ENCODE measurements at places on chromosomes 1 and 21.

- peak; percentile 80 for DNase-seq
Observed at GRCh38 chr1:91851130-91852010, 34.6 kb downstream of the TGFBR3 start.

DNA sequence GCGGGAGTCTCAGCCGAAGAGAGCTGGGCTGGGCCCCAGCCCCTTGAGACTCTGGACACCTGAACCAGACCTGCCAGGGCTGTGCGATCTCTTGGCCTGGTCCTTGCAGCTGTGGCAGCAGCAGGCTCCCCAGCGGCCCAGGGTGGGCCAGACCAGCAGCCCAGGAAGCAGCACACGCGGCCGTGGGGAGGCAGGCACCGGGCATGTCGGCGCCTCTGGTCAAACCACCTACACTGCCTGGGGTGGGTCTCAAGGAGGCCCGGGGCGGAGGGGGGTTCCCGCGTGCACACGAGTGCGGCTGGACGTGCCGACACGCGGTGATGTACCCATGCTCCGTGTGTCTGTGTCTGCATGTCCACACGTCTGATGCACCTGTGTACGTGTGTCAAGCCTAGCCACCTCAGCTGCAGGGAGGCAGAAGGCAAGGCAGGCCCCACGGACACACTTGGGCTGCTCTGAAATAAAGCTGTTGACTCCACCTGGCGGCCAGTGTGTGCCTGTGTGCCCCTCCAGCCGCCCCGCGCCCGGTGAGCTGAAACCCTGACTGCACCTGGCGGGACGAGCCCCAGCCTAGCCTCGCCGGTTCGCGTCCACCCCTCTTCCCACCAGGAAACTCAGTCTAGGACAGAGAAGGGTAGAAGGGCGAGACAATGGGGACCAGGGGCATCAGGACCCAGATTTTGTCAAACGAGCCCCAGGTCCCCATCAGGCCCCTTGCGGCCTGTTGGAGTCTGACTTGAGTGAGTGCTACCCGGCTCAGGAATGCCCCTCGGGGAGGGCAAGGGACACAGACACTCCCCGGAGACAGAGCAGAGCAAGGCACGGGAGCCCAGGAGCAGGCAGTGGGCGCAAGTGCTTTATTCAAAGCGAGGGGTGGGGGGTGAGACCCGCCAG is 11.6 kb downstream of the SCNN1D start:
- DNase-seq, result peak; percentile 58

GRCh38 chr1:111705841-111706240 is 33.4 kb downstream of the INKA2 start:
- DNase-seq, result no peak

DNA sequence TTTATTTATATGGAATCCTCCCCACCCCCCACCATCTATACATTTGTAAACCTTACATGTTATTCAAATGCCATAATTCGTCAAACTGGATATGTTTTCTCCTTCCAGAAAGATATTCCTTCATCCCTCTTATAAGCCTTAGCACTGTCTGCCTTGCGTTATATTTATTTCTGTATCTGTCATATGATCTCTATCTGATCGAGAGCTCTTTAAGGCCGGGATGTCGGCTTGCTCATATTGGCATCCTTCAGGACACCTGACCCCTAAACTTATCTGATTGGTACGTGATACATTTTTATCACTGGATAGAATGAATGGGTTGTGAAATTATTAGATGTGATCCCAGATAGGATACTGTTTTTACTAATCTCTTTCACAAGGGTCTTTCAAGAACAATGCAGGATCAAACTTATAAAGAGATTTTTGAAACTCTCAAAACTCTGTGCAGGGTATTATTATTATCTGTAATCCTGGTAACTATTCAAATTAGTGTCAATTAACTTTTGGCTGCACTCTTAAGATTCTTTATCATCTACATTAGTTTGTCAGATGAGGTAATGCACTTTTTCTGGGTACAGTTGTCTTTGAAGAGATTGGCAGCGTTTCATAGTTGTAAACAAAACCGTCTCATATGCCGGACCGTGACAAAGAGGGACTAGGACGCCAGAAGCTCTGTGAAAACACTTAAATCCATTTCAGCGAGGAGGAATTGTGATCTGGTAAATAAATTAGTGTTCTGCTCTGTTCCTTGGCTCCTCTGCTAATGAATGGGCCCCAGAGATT is 152.0 kb downstream of the KIF26B start:
- no peak for DNase-seq

- DNase-seq, result peak; percentile 90
Observed at GRCh38 chr1:227429447-227430359, 111.4 kb upstream of the CDC42BPA start.

DNA sequence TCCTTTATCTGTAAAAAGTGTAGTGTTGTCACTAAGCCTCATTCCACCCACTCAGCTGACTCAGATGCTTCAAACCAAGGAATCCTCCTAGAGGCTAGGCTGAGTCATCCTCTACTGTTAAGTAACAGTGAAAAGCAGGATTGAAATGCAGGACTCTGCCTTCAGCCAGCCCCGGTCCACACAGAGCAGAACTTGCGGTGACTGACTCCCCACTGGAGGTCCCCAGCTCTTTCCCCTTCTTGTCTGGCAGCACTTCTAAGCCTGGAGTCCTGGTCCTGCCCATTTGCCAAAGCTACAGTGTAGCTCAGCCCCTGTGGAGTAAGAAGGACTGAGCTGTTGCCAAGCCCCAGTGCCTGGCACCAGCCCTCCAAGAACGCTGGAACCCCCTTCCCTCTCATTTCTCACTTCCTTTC is 1.7 kb downstream of the RAB7B start:
- peak; percentile 95 for DNase-seq

- peak; percentile 68 for DNase-seq
Observed at GRCh38 chr1:94980582-94981574, 54.0 kb upstream of the CNN3 start.

DNA sequence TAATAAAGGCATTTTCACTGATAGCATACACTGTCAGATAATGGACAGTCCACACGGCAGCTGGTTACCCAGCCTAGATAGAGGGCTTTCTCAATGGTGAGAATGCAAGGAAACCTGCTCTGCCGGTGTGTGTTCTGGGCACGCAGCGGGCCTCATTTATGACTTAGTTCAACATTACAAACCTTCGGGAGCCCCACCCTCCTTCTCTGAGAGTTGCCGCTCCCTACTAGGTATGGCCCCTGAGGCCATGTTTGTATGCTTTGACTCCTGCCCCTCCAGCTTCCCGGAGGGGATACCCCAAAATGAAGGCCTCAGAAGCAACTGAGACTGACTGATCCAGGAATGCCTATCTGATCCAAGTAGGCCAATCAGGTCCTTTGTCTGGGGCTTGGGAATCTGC is 17.2 kb upstream of the FABP3 start:
- DNase-seq, result no peak

DNA sequence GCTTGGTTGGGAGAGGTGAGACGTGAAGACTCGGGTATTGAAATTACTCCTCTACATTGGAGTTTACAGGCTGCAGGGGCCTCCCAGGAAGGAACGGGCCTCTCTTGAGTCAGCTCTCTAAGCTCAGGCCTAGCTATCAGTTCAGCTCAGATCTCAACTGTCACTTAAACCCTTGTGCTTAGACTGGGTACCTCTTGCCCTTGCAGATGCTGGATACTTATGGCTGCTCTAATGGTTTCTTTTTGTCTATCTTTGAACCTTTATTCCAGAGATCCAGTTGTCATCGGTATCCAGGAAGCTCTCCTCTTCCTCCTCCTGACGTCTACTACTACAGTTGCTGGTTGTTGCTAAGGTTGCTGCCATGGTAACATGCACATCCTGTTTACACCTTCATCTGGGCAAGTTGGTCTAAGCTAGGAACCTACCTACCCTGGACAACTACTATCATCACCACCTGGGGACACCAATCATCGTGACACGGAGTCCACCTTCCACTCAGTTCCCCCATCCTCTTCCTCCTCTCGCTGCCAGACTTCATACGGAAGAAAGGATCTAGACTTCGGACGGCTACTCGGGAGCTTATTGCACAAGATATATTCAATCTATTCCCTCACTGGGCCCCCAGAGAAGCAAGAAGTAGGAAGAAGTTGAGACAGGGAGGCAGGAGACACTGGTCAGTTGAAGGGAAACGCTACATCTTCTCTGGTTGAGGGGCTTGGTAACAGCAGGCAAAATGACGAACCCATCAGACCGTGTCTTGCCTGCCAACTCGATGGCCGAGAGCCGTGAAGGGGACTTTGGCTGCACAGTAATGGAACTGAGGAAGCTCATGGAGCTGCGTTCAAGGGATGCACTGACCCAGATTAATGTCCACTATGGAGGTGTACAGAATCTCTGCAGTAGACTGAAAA is 56.1 kb downstream of the ATP2B4 start:
- no peak for DNase-seq

DNA sequence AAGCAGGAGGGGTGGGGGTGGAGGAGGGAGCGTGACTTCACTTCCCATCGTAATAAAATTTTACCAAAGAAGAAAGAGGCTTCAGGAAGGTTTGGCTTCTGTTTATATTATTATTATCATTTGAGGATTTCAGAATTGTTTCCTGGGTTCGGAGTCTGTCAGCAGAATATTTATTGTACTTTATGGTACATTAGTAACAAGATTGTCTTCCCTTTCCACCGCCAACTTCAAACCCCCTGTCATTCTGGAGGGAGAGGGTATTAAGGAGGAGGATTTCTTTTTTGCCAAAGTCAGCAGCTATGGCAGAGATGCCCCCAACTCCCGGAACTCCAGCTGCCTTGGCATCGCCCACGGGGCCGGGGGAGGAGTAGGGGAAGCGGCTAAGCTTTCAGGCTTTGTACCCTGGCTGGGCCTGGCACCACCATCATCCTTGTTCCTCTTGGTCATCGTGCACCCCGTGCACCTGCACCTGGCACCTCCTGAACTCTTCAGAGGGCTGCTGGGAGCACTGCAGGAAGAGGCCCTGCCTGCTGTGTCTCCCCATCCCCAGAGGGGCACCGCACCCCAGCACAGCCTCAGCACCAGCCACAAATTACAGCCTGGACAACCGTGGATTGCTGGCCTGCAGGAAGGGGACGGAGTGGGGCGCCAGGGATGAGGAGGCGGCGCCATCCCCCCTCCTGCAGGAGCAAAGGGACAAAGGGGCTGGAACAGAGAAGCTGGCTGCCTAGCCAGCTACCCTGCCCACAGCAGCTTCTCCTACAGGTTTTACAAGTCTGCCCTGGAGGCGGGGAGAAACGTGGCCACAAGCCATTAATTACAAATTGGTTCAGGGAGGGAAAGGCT is 24.0 kb upstream of the PAX7 start:
- DNase-seq, result no peak

GRCh38 chr1:156599811-156600210 is 1.5 kb downstream of the GPATCH4 start:
- no peak for DNase-seq

DNA sequence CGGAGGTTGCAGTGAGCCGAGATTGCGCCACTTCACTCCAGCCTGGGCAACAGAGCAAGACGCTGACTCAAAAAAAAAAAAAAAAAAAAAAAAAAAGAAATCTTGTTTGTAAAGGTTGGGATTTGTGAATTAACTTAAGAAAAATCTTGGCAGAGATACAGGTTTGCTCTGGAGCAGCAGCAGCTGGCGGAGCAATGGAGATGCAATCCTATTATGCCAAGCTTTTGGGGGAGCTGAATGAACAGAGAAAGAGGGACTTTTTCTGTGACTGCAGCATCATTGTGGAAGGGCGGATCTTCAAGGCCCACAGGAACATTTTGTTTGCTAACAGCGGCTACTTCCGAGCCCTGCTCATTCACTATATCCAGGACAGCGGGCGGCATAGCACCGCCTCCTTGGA is 5.6 kb downstream of the ZBTB8B start:
- no peak for DNase-seq

DNA sequence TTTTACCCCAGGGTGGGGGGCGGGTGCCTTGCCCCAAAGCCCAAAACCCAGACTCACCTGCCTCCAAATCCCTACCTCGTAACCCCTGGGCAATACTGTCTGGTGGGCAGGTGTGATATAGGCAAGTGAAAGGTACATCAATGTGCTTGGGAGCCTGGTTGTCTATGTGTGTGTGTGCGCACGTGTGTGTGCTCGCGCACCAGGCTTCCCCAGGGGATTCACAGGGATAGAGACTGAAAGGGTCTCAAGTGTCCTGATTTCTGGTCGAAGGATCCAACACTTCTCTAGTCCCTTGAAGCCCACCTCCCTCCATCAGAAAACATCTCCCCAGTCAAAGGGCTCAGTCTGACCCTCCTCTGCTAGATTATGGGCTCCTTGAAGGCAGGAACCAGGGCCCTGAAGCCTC is 28.9 kb upstream of the EPB41 start:
- no peak for DNase-seq

DNA sequence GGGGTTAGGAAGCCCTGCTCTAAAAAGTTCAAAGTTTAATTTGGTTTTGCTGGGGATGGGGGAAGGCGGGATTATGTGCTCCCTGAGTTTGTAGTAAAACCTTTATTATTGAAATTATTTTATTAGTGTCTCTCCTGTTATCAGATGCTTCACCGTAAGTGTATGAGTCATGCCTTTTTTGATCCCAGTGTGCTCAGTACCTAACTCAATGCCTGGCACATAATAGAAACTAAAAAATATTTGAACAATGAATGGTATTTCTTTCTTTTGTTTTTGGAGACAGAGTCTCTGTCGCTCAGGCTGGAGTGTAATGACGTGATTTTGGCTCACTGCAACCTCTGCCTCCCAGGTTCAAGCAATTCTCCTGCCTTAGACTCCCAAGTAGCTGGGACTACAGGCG is 6.4 kb downstream of the SNRPE start:
- DNase-seq, result no peak

DNA sequence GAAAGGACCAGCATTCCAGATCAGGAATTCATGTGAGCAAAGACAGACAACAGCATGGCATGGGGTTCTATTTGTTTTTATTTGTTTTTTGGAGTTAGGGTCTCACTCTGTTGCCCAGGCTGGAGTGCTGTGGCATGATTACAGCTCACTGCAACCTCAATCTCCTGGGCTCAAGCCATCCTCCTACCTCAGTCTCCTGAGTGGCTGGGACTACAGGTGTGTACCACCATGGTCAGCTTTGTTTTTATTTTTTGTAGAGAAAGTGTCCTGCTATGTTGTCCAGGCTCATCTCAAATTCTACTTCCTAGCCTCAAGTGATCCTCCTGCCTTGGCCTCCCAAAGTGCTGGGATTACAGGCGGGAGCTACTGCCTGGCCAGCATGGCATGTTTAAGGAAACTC is 9.7 kb upstream of the CAMK2N1 start:
- no peak for DNase-seq

DNA sequence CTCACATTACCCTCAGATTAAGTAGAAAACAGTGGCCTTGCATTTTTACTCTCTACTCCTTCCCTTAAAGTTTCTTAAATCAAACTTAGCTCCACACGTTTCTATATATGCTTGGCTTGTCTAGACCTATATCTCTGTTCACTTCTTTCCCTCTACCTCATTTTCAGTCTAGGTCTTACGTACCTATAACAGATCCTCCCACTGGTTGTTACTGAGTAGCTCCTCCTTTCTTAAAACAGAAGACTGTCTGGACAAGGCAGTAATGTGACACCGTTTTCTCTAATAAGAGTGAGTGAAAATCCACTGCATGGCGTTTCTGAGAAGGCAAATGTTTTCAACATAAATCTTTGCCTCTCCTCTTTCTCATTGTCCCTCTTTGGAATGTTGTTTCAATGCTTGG is 211.7 kb upstream of the POGK start:
- DNase-seq, result no peak

- DNase-seq, result no peak
Observed at GRCh38 chr1:3763351-3764125, 9.0 kb upstream of the SMIM1 start.

- no peak for DNase-seq
Observed at GRCh38 chr1:99216956-99217355, 47.3 kb upstream of the PLPPR4 start.

GRCh38 chr21:39094087-39094780 is 89.0 kb downstream of the PSMG1 start:
- no peak for DNase-seq

- no peak for DNase-seq
Observed at GRCh38 chr1:182035097-182035770, 26.3 kb downstream of the ZNF648 start.

GRCh38 chr21:31520561-31521098 is 138.9 kb upstream of the SOD1 start:
- DNase-seq, result peak; percentile 17

All from fibroblast of skin of back (primary cell).